ENCODE measurements at places on chromosomes 13 and 19. TPM values are rescaled to one million over a fixed set of nuclear protein-coding genes. Genes with fewer than 3 reads are reported as not detected.

Gene SCN1B
- 1.6 TPM for total RNA-seq

Gene ALOX5AP
- 1.3 TPM for total RNA-seq

Gene CRLF1
- 2.8 TPM for total RNA-seq

Gene ERICH6B
- total RNA-seq, result not detected

Gene RASL11A
- total RNA-seq, result 0.94 TPM

Gene LRRC25
- total RNA-seq, result 0.31 TPM

Gene SNRPA
- 35.7 TPM for total RNA-seq

Gene RYR1
- total RNA-seq, result 9.1 TPM

Gene SHANK1
- 49.1 TPM for total RNA-seq

Gene TRIP10
- 2.5 TPM for total RNA-seq

Gene PRSS57
- not detected for total RNA-seq

Gene HS6ST3
- 21.3 TPM for total RNA-seq

Gene TLE6
- 1.9 TPM for total RNA-seq

Gene CRX
- total RNA-seq, result not detected

Gene ZNF98
- 4.7 TPM for total RNA-seq

Gene FAAP24
- 1.9 TPM for total RNA-seq

Gene HSD11B1L
- 21.6 TPM for total RNA-seq

Gene F10
- total RNA-seq, result not detected

Gene VSTM2B
- 18.8 TPM for total RNA-seq

Gene GPR4
- 0.31 TPM for total RNA-seq

Gene URAD
- not detected for total RNA-seq

Gene DACT3
- total RNA-seq, result 14.7 TPM

Gene GNG8
- total RNA-seq, result not detected

Gene SRRM5
- not detected for total RNA-seq

Gene DCLK1
- 464 TPM for total RNA-seq

Gene ZNF560
- 0.63 TPM for total RNA-seq

Gene ITGBL1
- total RNA-seq, result not detected

Gene MBD3L3
- not detected for total RNA-seq

Gene C19orf73
- not detected for total RNA-seq

Gene LEUTX
- not detected for total RNA-seq

Gene ZNF358
- total RNA-seq, result 14.7 TPM

Gene ATXN8OS
- 2.2 TPM for total RNA-seq

Gene SIGLEC9
- total RNA-seq, result 0.31 TPM

Gene PSG2
- not detected for total RNA-seq

Gene NKPD1
- total RNA-seq, result 0.63 TPM

Gene KIR2DL3
- not detected for total RNA-seq

Gene ANGPTL8
- total RNA-seq, result not detected

Gene SIGLEC5
- total RNA-seq, result not detected

Gene TJP3
- not detected for total RNA-seq

Gene MEIOSIN
- total RNA-seq, result not detected

Gene RELB
- total RNA-seq, result 0.63 TPM

Gene ATP4B
- not detected for total RNA-seq

Gene ZNF784
- 4.7 TPM for total RNA-seq

Data from parietal lobe (tissue), 2 donors.